ENCODE measurements at places on chromosomes 3 and 15. TPM values are rescaled to one million over a fixed set of nuclear protein-coding genes. Genes with fewer than 3 reads are reported as not detected.

Gene GOLGA6D
- not detected for total RNA-seq

Gene PRC1
- 185 TPM for total RNA-seq

Gene RTP3
- total RNA-seq: not detected

Gene P3H2
- total RNA-seq: 335 TPM

Gene LRIG1
- 8.9 TPM for total RNA-seq

Gene CCR3
- not detected for total RNA-seq

Gene AADACL2
- total RNA-seq: not detected

Gene SEC11A
- 212 TPM for total RNA-seq

Gene GAP43
- total RNA-seq: 0.66 TPM

Gene GABRR3
- total RNA-seq: not detected

Gene SERPINI2
- total RNA-seq: not detected
